ENCODE measurements at places on chromosomes 5 and 9. TPM values are rescaled to one million over a fixed set of nuclear protein-coding genes. Genes with fewer than 3 reads are reported as not detected.
A peak's percentile ranks its signal among the peaks of the same experiment; 100 is the strongest.

DNA sequence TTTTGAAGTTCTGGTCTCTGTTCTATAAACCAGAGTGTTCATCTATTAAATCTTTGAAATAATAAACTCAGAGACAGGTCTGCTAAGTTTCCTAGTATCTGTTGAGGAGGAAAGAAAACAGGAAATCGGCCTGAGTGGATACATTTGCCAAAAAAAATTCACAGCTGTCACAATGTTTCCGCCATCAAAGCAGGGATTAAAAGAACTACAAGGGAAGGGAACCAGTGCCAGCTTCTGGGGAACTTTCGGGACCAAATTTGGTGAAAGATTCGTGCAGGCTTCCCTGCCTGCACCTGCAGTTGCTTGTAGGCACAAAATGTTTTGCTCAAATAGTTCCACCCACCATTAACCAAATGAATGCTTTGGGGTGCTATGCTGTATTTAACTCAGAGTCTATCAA, 267.5 kb downstream of the MSX2 start:
- no peak for DNase-seq

DNA sequence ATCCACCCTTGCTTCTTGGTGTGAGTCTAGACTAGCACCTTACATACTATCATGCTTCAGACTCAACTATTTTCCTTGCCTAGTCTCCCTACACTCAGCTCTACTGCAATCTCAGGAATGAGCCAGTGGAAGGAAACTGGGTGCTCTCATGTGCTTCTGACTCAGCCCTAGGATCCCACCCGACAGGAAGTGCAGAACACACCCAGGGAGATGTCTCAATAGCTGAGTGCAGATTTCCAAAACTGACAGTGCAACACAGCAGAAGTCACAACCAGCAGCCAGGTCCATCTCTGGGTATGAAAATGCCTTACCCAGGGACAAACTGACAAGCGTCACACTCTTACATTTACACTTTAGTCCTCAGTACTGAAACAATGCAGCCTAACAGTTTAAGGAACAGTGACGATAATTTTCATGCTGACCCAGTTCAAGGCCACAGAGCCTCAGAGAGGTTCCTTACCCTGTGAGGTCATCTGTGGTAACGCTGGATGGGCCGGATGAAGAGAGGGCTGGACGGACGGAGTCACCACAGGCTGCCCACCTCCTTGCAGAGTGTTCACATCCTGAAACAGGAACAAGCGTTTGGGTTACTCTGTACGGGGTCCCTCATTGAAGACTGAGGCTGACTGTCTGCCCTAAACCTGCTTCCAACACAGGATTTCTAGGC, 33.0 kb downstream of the FKBP15 start:
- DNase-seq: peak; percentile 97

Gene NNT
- 58.6 TPM for total RNA-seq

DNA sequence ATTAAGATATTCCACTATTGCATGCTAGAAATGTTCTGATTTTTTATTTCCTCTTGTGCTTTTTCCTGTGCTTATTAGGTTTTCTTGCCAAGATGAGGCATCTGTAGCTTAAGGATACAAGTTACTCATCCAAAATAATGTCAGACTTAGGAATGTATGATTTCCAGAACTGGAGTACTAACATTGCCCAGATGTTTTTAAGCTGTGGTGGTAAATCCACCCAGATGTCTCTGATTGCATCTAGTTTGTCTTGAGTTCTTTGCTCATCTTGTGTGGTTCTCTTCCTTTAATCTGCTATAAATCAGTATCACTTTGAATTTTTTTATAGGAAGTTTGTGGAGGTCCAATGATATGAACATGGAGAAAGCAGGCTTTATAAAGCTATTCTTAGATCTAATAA, 337.5 kb upstream of the ZNF608 start:
- DNase-seq: peak; percentile 94

GRCh38 chr9:84998639-84999038, 329.1 kb downstream of the NTRK2 start:
- no peak for DNase-seq

DNA sequence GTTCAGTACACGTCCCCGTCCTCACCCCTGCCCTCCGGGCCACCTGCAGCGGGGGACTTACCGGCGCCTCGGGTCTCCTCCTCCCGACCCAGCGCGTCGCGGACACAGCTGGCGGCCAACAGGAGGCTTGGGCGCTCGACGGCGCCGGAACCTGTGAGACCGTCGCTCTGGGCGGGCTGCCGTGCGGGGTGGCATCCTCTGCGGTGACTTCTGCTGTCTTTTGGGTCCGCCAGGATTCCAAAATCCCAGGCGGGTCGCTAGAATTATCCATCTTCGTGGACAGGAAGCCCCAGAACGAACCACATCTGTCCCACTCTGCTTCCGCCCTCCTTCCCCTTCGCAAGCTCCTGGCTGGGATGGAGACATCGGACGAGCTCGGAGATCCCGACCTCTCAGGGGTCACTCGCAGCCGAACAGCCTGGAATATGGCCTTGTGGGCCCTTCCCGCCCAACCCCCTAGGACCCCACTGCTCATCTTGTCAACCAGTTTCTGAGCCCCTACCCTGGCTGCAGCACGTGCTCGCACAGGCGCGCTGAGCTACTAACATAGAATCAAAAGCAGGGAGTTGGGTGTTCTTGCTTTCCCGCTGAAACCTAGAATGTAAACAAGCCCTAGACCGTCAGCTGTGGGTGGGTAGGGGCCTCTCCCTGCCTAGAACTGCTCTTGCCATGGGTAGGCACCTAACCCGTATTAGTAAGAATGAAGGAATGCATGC, 947 bp upstream of the MARCHF3 start:
- no peak for DNase-seq

GRCh38 chr5:141623186-141623585, 4.4 kb upstream of the DIAPH1 start:
- DNase-seq: no peak

Gene PFN3
- total RNA-seq: not detected

GRCh38 chr9:117028103-117028858, 341.2 kb downstream of the TRIM32 start:
- DNase-seq: no peak

DNA sequence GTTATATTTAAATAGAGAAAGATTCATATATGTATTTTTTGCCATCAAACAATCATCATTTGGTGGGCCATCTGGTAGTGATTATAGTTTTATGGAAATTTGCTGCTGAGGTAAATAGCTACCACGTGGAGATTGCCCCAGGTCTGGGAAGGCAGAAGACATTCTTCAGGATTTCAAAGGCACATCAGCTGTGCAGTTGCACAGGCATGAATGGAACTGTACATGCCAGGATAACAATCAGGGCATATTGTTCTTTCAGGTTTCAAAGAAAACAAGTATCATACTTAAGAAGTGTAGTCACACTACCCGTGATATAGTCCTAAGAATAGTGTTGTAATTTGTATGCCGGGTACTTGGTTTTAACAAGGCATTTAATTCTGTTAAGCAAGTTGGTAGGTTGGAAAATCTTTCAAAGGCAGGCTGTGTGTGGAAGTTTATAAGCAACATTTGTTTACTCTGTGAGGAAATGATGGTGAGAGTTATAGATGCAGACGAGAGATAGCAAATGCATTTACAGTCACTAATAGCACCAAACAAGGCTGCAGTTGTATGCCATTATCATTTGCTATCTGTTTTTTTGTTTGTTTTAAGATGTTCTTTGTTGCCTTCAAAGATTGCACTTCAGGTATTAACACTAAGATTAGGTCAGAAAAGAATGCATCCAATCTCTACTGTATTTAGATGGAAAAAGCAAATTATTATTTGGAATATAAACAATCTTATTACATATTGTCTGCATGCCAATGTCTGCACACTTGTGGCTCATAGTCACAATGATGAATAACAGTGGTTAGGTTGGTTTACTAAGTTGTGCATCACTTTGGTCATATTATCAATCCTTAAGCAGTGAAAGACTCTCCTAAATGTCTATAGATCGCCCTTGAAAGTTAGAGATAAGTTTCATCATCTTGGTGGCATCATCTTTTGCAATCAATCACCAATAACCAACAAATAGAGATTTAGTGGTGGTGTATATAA, 55.3 kb downstream of the RPS23 start:
- DNase-seq: peak; percentile 31

Gene TPPP
- total RNA-seq: under 0.01 TPM

GRCh38 chr9:69433392-69433791, 108.4 kb downstream of the ENTREP1 start:
- DNase-seq: no peak

DNA sequence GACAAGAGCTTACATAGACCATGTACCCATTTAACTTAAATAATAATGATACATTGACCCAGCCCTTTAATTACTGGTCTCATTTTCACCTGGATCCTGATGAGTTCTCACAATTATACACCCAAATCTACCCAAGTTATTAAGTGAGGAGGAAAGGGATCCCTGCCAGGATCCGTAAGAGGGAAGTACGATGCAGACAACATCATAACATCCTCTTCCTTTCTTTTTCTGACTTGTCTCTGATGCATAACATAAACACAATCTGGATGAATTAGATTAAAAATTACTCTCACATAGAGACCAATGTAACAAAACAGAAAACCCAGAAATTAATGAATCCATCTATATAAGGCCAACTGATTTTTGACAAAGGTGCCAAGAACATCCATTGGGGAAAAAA, 17.0 kb downstream of the MARCHF3 start:
- DNase-seq: no peak

Gene PPP1R26
- total RNA-seq: 11.7 TPM

- no peak for DNase-seq
Measured at GRCh38 chr9:112841261-112841660, 49.4 kb downstream of the SLC46A2 start.

Gene SPINK6
- not detected for total RNA-seq

Gene IL4
- not detected for total RNA-seq

DNA sequence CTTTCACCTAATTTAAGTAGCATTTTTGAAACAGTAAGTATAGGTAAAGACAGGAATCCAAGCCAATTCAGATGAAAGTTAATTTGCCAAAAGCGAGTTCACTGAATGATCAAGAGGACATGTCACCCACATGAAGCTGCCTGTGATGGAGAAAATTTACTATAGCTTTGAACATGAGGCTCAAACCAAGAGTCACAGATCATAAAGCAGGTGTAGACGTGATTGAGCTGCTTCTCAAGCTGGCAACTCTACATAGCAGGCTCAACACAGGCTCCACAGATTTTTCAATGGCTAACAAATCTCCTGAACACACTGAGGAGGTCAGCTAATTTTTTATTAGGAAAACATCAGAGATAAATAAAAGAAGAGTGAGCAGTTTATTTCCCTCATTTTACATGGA, 173.7 kb downstream of the FAM114A2 start:
- no peak for DNase-seq

DNA sequence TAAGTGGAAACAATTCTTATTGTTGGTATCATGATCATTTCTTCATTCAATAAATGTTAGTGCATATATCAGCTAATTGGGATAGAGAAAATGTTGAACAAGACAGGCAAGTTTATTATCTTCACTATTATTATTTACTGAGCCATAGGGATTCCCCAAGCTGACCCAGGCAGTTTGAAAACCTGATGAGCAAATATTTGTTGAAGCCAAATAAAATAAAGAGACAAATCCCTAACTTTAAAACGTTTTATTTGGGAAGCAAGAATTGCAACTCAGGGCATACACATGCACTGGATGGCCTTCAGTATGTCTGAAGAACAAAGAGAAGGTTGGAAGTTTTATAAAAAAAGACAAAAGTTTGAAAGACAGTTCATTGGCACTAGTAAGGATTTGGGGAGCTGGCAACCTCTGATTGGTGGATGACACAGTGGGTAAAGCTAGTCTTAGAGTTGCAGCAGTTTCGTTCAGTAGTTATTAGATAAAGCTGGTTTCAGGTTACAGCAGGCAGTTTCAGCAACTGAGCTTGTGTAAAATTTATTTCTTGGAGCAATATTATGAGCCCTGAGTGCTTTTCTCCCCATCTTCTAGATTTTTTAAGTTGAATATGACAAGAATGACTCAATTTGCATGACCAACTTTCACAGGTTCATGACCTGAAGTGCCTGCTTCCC, 44.7 kb upstream of the PRLR start:
- DNase-seq: no peak

DNA sequence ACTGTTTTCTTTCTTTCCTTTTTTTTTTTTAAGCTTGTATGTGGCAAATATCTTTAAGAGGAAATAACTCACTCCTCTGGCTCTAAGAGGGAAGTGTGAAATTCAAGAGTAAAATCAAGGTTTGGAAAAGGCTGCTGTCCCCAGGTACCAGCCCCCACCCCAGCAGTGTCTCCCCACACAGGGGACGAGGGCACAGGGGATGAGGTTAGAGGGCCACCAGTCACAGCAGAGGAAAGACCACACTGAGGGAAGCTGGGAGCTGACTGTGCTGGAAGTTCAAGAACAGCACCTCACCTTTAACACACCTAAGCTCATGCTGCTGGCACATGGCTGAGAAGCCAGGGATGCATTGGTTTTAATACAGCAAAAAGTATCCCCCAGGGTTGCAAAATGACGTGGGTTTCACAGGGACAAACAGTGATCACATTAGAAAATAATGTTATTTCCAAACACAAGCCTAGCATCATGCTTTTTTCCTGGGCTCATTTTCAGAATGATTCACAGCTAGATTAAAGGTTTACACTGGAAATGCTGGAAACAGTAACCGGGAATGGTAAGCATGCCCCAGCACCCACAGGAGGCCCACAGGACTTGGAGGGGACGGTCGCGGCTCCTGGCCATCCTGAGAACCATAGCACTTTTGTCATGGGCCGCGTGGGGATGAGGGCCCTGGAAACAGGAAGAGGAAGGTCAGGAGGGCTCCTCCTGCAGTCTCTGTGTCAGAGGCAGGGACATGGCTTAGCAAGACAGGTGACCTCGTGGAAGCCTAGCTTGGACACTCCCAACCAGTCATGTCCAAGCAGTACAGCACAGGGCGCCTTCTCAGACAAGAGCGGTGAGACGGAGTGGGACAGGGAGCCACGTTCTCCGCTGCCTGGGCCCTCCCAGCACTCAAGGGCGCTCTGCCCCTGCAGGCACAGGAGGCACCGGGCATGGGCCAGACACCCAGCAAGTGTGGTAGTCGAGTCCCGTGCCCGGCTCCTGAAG, 6.9 kb downstream of the LPCAT1 start:
- peak; percentile 71 for DNase-seq

- peak; percentile 50 for DNase-seq
Measured at GRCh38 chr9:91428436-91428835, 4.8 kb upstream of the NFIL3 start.

GRCh38 chr5:29642601-29643000, 1550.9 kb upstream of the CDH6 start:
- no peak for DNase-seq

DNA sequence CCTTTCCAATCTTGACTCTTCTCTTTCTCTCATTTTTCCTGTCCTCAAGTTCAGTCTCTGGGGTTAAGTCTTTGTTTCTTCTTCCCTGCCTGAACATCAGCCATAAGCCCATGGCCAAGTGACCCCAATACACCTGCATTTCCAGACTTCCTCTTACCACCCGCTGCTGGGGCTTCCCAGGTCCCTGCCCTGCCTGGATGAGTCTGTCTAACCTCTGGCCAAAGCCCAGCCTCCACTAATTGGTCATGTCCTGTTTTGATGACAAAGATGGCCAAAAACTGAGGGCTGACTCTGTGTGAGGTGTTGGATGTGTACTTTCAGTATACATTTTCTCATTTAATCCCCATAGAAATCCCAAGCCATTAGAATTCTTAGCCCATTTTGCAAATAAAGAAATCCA, 47.3 kb downstream of the SH3TC2 start:
- DNase-seq: no peak

GRCh38 chr9:128457207-128457606, 1.4 kb downstream of the ODF2 start:
- DNase-seq: no peak
